ENCODE measurements at places on chromosomes 12 and 14.

GRCh38 chr12:110367181-110367864, 36.2 kb downstream of the ANAPC7 start:
- no peak for DNase-seq

GRCh38 chr12:122834104-122834920, 945 bp upstream of the HIP1R start:
- DNase-seq, result no peak

GRCh38 chr14:101859538-101859902, 98.0 kb downstream of the PPP2R5C start:
- DNase-seq, result no peak

- DNase-seq, result no peak
Observed at GRCh38 chr14:97584528-97584927, 787.3 kb downstream of the VRK1 start.

DNA sequence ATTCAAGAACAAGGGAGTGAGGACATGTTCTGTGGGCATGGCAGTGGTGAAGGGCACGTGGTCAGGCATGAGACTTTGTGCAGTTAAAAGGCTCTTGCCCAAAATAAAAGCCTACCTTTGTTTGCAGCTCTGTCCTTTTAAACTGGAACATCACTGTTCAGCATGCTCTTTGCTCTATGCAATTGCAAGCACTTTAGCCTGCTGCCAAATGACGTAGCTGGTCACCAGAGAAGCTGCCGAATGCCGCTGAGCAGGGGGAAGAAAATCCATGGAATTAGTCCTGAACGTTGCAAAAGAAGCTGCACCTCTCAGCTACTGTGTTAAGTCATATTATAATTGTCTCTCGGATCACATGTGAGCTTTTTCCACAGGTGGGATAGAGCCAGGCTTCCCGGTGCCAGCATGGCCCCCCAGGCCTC, 176.3 kb upstream of the DIO2 start:
- DNase-seq, result peak; percentile 10

- no peak for DNase-seq
Observed at GRCh38 chr14:93895023-93895604, 32.0 kb upstream of the FAM181A start.

DNA sequence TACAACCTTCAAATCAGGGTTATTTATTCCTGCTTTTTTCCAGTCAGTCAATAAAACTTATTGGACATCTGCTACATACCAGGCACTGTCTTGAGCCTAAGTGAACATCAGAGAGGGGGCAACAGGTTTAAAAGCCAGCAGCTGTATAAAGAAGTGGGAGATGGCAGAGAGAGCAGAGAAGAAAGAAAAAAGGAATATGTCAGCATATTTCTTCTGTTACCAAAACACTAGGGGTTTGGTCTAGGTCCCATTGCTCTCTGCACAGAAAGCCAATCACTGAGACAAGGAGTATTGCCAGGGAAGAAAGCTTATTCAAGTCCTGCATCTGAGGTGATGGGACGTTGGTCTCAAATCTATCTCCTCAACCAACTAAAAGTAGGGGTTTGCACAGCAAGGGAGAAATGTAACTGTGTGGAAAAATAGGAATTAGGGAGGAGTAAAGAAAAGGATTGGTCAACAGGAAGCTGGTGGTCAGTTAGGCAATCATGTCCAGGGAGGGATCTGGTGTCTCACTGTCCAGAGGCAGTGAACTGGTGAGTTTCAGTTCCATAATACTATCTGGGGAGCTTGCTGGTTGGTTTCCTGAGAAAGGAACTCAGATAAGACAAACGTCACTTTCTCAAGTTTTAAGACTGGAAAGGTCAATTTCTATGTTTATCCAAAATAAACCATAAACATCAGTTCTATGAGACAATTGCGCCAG, 107.5 kb downstream of the PHLDA1 start:
- DNase-seq, result no peak

- DNase-seq, result no peak
Observed at GRCh38 chr12:131941116-131941986, 8.4 kb upstream of the EP400 start.

GRCh38 chr12:132046561-132046960, 96.8 kb downstream of the EP400 start:
- peak; percentile 50 for DNase-seq

- no peak for DNase-seq
Observed at GRCh38 chr12:74963867-74964331, 245.7 kb downstream of the KCNC2 start.

DNA sequence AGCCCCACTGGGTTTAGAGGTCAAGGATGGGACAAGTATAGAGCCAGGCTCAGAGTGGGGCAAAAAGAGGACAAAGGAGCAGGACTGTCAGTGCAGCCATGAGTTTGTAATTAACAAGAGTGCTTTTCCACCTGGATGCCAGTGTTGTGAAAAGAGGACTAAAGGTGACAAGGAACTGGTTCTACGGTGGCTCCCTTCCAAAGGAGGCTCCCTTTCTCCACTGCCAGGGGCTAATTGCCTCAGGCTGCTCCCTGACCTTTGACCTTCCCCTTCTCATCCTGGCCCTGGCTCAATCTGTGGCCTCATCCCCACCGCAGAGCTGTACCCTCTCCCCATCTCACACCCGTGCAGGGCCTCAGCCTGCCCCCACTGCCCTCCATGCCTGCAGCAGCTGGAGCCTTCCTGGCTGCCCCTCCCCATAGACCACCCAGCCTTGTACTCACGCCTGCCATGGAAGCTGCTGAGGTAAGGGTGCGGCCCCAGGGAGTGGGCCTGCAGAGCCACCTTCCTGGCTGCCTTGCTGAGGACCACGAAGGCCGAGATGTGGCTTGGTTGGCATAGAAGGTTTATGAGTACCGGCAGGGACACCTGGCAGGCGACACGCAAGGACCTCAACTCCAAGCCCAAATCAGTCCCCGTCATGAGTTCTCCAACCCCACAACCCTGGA, 24.8 kb upstream of the FKBP4 start:
- DNase-seq, result no peak

- no peak for DNase-seq
Observed at GRCh38 chr12:118137148-118137678, 1.3 kb downstream of the PEBP1 start.

GRCh38 chr12:41981758-41982157, 162.9 kb downstream of the GXYLT1 start:
- DNase-seq, result no peak

GRCh38 chr14:28407031-28407825, 359.4 kb upstream of the FOXG1 start:
- DNase-seq, result no peak

DNA sequence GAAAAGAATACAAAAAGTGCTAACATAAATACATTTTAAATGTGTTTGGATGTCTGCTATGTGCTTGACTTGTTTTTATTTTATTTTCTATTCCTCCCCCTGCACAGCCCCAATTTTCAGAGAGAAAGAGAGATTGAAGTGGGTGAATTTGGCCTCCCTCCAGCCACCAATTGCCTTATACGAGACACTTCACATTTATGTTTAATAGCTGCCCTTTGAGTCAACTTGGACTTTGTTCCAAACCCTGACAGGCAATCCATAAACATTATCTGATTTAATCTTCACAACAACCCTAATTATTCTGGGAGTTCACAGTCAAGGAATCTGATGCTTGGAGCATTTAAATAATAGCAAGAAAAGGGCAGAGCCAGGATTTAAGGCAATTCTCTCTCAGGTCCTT, 161.7 kb downstream of the SLC15A4 start:
- no peak for DNase-seq

- DNase-seq, result peak; percentile 38
Observed at GRCh38 chr12:4909734-4910501, at the start of gene KCNA1. Gene KCNA1 (plus strand): TSS chr12:4909905. CDS start chr12:4911379, 1,474 bp downstream.

- DNase-seq, result peak; percentile 64
Observed at GRCh38 chr12:95413576-95413975, 60.4 kb upstream of the METAP2 start.

GRCh38 chr14:71116568-71117122, 209.4 kb downstream of the PCNX1 start:
- DNase-seq, result no peak

- DNase-seq, result no peak
Observed at GRCh38 chr14:104593241-104593701, 11.3 kb downstream of the TMEM179 start.

DNA sequence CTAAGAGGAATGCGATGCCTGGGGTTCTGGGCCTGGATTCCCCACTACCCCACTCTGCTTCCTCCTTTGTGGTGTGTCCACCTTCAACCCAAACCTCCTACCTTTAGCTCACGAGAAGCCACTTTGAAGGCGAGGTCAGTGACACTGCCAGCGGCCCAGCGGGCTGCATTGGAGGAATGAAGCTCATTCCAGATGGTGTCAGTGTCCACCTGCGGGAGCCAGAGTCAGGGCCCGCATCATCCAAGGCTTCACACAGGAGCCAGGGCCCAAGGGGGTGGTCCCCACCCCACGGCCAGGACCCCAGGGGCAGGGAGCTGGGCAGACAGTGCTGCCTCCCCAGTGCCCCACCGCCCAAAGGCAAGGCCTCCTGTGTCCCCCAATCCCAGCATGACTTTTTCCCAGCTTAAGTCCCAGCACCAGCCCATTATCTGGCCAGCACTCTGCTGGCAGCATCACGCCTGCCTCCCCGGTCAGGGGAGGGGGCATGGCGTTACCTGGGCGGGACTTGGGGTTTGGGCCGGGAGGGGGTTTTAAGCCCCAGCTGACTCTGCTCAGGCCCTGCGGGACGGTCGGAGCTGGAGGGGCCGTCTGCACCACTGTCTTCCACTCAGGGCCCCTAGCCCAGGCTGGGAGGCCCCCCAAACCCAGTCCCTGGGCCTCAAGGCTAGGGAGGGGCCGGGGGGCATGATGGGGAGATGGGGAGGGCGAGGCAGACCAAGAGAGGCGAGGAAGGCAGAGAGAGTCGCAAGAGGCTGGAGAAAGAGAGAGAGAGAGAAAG, 16.9 kb downstream of the SLC48A1 start:
- no peak for DNase-seq

- no peak for DNase-seq
Observed at GRCh38 chr14:103066399-103066798, 9.1 kb upstream of the CDC42BPB start.

GRCh38 chr12:101039848-101040531, 170.0 kb downstream of the SLC5A8 start:
- no peak for DNase-seq
